ENCODE measurements at places on chromosomes 6 and 20.
A peak's percentile ranks its signal among the peaks of the same experiment; 100 is the strongest.

DNA sequence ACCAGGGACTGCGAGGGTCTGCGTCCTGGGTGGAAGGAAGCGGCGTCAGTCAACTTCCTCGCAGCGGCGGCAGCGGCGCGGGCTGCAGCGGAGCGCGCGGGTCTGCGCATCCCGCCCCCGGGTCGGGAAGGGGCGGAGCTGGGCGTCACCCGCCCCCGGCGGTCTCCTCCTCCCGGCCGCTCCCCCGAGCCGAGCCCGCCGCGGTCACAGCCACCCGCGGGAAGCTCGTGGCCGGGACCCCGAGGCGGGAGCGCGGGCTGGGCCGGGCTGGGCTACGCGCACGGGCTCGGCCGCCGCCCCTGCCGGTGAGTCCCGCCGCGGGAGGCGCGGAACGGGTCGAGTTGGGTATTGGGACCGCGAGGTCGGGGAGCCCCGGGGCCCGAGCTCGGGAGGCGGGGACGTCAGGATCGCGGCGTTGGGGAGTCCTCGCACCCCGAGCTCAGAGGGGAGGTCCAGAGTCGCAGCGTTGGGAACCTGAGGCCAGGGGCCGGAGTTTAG is at the start of gene PAQR8:
Gene PAQR8 (plus strand): TSS at position 207 of the 498 bp plus-strand sequence. CDS start 41,063 bp downstream, outside the sequence.
- DNase-seq: peak; percentile 87

GRCh38 chr20:1478566-1478965 is 11.9 kb upstream of the NSFL1C start:
- no peak for DNase-seq

DNA sequence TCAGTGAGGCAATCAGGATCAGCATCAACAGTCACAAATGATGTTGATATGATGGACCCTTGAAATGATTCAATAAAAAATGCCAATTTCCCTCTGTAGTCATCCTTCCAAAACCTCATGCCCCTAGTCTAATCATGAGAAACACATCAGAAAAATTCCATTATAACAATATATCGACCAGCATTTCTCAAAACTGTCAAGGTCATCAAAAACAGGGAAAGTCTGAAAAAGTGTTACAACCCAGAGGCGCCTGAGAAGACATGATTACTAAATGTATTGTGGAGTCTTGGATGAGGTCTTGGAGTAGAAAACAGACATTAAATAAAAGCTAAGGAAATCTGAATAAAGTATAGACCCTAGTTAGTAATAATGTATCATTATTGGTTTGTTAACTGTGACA is 133.8 kb downstream of the SLC35B3 start:
- no peak for DNase-seq

DNA sequence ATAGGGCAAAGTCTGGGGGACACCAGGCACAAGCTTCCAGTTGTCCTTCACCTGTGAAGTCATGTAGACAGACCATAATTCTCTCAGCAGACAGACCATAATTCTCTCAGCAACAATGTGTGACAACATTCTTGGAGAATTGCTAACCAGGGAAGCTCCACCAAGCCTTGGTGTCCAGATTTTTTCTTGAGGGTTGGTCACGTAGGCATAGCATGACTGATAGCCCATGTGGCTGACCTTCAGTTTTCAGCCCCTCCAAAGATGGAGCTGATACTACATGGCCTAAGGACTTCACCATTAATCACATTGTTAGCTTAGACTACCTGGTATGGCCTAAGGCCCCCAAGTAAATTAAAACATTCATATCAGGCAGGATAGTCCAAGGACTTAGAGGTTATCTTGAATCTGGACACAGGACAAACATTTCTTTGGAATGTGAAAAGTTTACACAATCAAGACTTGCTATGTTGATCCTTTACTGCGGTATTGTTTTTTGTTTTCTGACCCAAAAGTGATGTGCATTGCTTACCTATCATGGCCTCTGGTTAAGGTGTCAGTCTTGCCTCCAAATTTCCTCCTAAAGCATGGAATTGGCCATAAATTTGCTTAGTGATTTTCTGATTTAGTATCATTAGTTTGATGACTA is 76.9 kb downstream of the CEP57L1 start:
- DNase-seq: no peak

DNA sequence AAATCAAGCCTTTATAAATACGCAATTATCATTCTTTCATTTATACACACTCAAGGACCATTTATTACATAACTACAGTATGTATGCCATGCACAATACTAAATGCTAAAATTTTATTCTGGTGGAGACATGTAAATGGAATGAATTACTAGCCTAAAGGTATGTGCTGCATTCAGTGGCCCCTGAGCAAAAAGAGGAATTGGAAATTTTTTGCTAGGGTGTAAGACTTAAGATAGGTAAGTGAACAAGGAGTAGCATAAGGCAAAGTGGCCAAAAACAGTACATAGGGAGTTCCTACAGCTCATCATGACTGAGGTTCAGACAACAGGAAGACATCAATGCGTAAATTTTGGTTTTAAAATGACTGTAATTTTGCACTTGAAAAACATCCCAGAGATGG is 2.3 kb upstream of the MTFR2 start:
- DNase-seq: no peak

GRCh38 chr6:158418501-158418900 is 106.2 kb downstream of the TULP4 start:
- DNase-seq: no peak

DNA sequence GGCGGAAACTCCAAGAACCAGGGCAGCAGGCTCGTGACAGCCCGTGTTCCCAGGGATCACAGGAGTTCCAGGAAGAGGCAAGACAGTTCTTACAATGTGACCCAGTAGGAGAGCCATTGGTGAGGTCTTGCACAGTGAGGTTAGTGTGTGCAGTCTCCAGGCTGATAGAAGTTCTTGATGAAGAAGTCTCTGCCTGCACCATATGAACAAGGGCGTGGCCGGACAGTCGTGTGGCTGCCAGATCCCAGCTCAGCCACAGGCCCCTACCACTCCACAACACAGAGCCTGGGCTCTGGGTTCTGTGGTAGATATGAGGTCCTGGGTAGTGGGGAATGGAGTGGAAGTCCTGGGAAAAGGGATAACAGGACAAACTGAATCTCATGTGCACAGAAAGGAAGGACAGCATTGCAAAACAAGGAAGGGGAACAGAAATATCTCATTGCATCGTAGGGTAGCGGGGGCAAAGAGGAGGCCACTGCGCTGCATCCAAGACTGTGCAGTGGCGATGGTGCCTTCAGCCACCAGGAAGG is 65.2 kb downstream of the STX11 start:
- DNase-seq: peak; percentile 46

- DNase-seq: no peak
These were observed 19.9 kb downstream of the MCM8 start for GRCh38 chr20:5970381-5970780.

DNA sequence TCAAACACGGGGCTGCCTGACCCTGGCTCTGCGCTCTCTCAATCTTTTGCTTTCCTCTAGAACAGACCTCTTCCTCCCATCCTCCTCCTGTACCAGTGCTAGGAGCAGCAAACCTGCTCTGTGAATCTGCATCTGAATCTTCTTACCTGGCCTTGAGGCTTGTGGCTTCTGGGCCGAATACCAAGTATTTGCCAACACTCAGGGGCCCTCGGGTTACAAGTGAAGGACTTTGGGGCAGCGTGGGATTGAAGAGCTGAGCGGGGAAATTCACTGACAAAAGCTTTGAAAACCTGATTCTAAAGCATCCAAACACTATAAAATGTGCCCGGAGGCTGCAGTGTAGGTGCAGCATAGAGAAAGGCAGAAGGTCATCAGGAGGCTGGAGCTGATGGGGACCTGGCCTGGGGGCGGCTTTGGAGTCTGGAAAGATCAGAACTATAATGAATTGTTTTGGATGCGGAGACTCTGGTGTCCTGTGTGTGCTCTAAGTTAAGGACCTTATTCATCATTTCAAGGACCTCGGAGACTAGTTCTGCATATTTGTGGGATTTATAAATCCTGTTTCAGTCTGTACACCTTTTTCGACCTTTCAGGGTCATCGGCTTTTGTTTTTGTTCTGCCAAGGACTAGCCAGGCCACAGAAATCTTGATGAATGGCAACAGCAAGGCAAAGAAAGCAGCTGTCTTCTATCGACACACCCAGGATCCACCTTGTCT is 16.4 kb upstream of the IGF2R start:
- no peak for DNase-seq

DNA sequence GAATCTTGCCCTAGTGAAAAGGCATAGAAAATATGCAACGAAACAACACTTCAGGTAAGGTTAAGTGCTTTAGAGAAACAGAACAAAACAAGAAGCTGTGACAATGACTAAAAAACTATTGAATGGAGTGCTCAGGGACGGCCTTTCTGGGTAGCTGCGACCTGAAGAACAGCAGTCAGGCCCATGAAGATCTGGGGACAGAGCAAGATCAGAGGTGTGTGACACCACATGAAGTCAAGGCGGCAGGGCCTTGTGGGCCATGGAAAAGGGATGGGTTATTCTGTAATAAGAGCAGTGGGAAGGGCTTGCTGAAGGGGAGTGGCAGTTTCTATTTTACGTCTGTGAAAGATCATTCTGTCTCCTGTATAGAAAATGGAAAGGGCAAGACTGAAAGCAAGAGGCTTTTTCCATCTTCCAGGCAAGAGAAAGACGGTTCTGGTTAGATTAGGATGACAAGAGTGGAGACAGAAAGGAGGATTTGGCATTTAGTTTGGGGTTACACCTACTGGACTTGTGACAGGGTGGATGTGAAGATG is 5.1 kb downstream of the UBE2V1 start:
- DNase-seq: no peak

DNA sequence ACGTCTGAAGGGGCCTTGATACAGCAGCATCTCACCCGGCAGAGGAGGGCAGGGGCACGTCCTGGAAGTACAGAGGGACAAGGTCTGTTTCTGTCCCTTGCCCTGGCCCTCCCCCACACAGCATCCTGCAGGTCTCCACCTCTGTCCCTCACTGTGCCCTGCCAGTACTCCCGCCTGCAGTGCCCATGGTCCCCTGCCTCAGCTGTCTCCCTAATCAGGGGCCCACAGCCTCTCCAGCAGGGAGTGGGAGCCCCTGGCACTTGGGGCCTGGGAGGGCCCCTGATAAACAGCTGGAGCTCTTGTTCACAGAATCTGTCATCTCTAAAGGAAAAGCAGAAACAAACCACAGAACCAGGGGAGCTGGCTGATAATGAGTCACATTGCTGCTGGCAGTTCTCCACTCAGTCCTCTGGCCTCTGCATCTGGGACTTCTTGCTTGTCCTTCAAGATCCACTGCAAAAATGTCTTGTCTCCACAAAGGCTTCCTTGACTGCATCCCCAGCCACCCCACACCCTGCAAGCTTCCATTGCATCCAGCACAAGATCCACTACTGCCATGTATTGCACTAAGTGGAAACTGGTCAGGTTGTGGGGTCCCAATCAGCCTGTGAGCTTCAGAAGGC is 33.2 kb upstream of the TAF8 start:
- DNase-seq: no peak

DNA sequence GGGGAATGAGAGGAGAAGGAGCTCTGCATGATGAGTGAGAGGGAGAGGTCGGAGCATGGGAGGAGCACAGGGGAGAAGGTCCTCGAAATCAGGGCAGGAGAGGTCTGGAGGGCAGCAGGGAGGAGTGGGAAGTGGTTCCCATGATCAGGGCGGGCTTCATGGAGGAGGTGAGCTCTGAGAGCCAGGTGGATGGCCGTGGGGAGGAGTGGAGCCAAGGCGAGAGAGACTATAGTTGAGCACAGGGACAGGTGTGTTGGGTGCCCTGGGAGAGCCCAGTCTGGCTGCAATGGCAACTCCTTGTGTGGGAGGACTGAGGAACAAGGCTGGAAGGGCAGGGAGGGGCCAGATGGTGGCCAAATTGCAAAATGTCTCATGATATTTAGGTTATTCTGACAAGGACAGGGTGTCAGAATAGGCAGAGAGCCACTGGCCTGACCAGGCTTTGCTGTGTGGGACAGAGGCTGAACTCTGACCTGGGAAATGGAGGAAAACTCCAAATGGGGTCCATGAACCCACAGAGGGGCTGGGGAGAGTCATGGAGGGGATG is 21.4 kb downstream of the TTBK1 start:
- no peak for DNase-seq

- DNase-seq: peak; percentile 47
These were observed 3.2 kb upstream of the TREML1 start for GRCh38 chr6:41157323-41157722.

DNA sequence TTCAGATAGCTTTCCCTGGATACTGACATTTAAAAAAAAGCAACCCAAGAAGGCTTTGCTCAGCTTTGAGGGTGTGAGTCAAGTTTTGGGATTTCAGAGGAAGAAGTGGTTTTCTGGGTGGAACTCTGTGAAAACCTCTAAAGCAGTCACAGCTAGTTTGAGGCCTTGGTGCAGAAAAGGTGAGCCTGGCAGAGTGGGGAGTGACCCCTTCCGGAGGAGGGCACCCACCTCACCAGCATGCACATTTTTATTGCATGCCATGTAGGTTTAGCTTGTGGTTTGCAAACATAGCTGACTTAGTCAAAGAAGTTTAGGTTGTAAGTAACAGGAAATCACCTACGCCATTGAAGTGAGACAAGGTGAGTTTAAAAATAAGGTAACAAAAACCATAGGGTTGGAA is 146.8 kb upstream of the PMEPA1 start:
- DNase-seq: no peak

DNA sequence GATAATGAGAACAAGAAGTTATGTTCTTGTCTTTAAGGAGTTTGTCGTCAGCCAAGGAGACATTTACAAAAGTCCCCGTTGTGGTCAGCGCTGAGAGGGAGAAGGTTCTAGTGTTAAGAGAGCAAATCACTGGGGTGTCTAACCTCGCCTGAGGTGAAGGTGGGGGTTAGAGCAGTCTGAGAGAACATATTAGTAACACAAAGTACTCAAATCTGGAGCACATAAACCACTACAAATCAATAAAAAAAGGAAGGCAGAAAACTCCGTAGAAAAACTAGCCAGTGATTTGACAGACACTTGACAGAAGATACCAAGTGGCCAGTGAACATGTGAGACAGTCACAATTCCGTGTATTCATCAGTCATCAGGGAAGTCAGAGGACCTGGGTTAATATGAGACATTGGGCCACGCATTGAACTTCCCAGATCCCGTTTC is 45.4 kb downstream of the CDS2 start:
- no peak for DNase-seq

DNA sequence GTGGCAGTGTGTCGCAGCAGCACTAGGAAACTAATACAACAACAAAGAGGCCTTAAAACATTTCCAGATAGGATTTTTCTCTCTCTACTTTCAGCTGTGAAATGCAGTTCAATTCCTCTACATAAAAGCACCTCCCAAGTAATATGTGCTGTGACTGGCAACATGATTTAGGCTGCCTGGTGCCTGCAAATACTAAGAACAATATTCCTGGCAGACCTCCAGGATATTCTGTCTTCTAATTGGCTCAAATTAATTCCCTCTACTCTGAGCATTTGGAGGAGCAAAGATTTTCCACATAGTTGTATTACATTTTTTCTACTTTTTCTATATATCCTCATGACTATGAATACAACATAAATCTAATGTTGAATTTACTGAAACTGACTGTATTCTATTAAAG is 33.2 kb downstream of the SCGN start:
- DNase-seq: no peak

DNA sequence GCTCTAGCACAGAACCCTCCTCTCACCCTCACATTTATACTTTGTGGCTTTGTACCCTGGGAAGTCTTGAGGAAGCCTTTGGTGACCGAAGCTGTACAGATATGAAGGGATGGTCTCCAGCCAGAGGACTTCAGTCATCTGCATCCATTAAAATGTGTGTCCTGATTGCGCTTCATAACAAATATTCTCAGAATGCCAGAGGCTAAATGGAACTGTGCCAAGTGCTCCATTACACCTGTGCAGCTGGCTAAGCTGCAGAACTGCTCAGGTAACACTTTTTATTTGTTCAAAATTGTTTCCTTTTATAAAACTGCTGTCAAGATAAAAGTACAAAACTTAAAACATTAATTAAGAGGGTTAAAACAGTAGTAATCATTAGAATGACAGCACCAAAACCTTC is 22.3 kb downstream of the TPBG start:
- no peak for DNase-seq

Data from globus pallidus (tissue), 1 donor.